ENCODE measurements at places on chromosomes 7 and 10.

GRCh38 chr7:2237109-2237602, 4.4 kb upstream of the MAD1L1 start:
- no peak for DNase-seq

DNA sequence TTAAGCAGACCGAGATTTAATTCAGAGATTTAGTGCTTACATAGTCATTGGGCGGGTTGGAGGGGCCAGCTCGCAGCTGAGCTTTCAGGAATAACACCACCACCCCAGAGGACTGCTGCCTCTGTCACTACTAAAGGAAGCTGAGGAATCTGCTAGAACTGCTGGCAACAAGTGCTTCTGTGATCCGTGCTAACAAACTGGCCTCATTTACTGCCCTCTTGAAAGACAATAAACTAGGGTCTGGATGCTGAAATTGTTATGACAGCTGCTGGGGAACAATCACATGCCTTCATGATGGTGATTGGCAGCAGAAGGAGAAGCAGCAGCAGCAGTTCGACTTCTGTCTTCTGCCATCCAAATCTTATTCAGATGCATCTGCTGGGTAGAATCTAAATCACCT, 285.5 kb upstream of the TAC1 start:
- no peak for DNase-seq

GRCh38 chr10:80542652-80543318, 5.1 kb downstream of the SH2D4B start:
- no peak for DNase-seq

DNA sequence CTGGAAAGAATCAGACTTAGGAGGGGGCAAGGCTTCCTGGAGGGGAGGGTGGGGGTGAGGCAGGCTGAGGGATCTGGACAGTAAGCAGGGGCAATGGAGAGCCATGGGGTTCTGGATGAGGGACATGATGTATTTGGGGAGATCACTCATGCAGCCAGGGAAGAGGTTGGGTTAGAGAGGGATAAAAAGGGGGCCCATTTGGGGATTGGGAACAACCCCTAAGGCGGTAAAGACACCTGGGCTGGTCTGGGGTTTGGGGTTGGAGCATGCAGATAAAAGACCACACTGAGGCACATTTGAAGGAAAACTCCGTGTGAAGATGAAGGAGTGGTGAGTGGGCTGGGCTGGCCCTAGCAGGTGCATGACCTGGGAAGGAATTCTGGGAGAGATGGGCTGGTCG, 30.8 kb downstream of the HIF1AN start:
- no peak for DNase-seq

DNA sequence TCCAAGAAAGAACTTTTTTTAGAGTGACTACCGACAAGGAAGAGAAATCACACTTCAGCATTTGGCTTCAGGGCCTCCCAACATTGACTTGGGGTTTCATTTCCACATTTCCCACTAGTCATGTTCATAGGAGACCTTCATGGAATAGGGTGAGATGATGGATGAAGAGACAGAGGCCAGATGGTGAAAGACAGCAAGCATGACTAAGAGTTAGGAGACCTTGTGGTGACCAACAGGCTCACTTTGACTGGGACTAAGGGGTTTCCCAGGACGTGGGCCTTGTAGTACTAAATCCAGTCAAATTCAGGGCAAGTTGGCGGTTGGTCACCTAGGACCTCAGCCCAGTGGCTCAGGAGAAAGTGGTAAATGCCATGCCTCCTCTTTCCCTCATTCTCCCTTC, 3.0 kb upstream of the GIMAP5 start:
- DNase-seq = no peak

DNA sequence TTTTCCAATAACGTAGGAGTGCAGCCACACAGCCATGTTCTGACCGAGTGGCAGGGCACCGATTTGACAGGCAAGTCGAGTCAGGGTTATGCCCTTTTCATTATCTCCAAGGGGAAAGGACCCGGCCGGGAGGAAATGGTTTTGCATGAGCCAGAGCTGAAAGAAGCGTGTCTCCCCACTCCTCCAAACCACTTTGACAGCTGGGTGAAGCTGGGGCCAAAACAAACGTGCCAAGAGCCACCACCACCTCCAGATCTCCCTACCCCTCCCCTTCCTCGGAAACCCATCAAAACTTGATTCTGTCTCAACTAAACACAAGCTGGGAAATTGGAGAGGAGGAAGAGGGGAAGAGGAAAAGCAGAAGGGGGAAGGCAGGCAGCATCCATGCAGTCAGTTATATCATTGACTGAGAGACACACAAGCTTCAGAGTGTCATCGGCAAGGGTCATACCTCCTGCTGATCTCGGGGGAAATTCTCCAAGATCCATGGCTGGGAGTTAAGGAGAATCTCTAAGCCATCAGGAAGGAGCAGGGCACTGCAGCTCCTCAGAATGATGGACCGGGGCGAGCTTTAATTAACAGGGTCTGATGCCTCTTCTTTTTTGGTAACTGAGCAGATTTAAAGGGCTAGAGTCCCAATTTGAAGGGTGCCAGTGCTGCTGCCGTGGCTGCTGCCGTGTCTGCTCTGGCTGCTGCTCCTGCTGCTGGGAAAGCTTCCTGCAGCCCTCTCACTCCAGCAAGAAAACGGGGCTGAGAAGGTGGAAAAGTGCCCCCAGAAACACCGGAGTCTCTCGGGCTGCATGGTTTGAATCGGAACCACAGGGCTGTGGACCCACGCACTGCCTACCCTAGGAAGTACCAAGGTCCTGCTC, 34.7 kb upstream of the CALN1 start:
- DNase-seq = no peak

- peak; percentile 93 for DNase-seq
These were observed 28.4 kb downstream of the BMPER start for GRCh38 chr7:33933611-33934281.

- DNase-seq = no peak
These were observed 79.2 kb downstream of the PLXNA4 start for GRCh38 chr7:132497098-132497497.

DNA sequence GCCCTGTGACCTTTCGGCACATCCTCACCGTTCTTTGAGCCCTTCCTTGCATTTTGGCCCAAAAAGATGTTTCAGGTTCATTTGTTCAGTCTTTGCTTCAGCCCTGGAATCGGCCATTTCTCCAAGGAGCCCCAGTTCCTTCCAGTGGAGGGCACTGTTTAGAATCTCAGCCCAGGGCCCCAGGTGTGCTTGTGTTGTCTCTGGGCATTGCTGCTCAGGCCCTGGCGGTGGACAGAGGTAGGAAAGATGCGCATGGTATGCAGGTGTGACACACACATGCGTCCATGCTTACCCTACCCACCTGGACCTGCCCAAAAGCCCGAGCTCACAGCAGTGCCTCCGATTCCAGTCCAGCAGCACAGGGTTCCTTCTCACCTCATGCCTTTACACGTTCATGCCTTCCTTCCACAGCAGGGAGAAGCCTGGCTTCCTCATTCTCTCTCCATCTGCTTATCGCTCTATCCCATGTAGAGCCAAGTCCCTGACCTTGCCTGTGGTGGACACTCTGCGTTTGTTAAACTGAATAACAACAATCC, 70.6 kb downstream of the LHPP start:
- DNase-seq = no peak

GRCh38 chr7:73343671-73344380, 15.9 kb downstream of the FKBP6 start:
- DNase-seq = no peak

DNA sequence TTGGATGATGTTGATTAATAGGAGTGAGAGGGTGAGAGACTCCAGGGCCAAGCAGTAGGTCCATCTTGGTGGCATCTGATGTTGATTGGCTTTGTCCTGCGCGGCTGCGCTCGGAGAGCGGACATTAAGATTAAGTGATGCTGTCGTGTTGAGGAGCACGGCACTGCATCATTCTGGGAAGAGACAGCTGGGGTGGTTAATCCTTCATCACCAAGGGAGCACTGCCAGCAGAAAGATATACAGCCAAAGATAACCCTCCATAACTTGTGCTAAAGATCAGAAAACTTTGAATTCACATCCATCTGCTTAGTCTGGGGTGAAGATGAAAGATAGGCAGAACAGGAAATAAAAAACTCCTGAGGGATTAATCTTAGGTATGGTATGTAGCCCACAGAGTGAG, 208.3 kb downstream of the LRMDA start:
- DNase-seq = no peak

GRCh38 chr10:43253461-43254198, 13.2 kb downstream of the RASGEF1A start:
- no peak for DNase-seq

DNA sequence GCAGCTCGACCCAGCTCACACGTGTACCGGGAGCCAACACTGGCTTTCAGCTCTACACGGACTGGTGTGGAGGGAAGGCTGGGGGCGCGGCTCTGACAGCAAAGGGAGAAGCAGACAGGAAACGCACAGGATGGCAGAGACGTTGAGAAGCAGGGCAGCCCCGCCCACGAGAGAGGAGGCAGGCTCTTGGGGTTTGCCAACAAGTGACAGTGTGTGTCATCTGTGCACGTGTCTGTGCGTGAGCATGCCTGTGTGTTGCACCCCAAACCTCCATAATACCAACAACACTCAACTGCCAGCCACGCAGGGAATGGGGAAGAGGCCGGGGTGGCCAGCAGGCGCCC, 64.4 kb upstream of the PDGFA start:
- no peak for DNase-seq

DNA sequence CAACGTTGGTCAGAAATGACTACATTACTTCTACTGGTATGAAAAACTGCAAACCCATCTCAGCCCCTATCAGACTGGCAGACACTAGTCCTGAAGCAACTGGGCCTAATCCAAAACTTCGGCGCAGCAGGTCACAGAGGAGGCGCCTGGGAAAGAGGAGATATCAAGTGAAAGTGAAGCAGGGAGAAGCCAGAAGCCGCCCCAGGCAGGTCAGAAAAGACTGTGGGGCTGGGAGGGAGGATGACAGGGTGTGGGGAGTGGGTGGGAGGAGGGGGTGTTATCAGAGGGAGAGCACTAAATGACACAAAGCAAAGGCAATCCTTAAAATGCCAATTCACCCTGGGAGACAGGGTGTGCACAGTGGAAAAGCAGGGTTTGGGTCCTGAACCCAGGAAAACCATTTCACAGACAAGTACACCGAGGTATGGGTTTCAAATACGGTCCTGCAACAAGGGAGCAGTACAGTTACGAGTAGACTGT, 731 bp downstream of the CHCHD3 start:
- peak; percentile 11 for DNase-seq

- no peak for DNase-seq
These were observed 19.0 kb downstream of the CLEC2L start for GRCh38 chr7:139542308-139543151.

GRCh38 chr10:110754375-110755105, 110.4 kb downstream of the RBM20 start:
- DNase-seq = no peak

GRCh38 chr7:134059921-134060320, 67.2 kb upstream of the LRGUK start:
- no peak for DNase-seq

GRCh38 chr10:132482090-132482800, 55.3 kb upstream of the INPP5A start:
- peak; percentile 83 for DNase-seq

GRCh38 chr10:117140525-117140902, 2.4 kb upstream of the VAX1 start:
- DNase-seq = no peak

GRCh38 chr7:70017357-70017756, 419.1 kb downstream of the AUTS2 start:
- DNase-seq = peak; percentile 44

GRCh38 chr10:70576803-70577517, 25.6 kb downstream of the PRF1 start:
- peak; percentile 22 for DNase-seq

GRCh38 chr10:89639326-89639725, 5.7 kb downstream of the PANK1 start:
- no peak for DNase-seq

DNA sequence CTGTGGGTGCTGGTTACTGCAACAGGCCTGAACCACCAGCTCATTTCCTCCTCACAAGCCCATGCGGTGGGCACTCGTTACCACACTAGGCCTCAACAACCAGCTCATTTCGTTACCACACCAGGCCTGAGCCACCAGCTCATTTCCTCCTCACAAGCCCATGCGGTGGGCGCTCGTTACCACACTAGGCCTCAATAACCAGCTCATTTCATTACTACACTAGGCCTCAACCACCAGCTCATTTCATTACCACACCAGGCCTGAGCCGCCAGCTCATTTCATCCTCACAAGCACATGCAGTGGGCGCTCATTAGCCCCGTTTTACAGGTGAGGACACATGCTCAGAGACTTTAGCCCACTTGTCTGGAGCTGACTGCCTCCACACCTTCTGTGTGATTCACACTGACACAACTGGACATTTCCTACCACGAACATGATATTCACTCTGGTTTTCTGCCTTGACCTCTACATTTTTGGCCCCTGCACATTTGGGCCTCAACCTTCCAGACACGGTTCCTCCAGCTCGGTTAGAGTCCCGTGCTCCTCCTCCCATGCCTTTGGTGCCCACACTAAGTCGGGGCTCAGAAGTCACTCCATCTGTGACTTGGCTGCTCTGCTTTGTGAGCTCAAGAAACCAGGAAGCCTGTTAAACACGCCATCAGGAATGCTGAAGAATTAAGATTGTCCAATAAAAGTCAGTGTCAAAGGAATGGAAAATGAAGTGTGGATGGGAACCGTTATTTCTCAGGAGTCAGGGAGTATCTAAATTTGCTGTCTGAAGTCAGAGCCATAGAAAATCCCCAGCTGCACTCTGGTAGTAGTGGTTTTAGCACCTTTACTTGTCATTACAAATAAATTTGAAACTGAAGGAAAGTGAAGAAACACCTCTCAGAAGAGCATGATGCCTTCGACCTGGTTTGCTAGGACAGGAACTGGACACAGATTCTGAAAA, 55.8 kb upstream of the LANCL2 start:
- DNase-seq = no peak

GRCh38 chr7:101550641-101551541, 78.2 kb downstream of the MYL10 start:
- no peak for DNase-seq

GRCh38 chr7:134619627-134620331, 26.9 kb upstream of the BPGM start:
- peak; percentile 91 for DNase-seq

GRCh38 chr7:31957090-31957720, 113.0 kb downstream of the PDE1C start:
- DNase-seq = peak; percentile 33

DNA sequence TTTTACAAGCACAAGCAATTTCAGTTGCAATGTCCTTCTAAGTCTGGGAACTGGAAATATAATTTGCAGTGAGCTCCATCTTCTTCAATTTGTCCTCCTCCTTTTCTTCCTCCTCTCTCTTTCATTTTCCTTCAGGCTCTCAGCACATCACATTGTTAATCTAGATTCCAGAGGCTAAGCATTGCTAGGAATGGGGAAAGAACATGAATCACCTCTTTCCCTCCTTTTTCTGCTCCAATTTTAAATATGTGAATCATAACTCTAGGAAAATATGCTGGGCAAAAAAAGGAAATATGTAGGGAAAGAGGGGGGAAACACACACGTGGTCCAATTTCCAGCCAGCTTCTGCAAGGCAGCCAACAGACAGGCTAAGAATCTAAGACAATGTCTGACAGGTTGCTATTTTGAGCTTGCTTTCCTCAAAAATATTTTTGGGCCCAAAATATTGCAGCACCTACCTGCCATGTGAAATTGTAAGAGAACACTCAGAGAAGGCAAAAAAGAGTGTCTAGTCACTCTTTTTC, 72.7 kb upstream of the NUPR2 start:
- no peak for DNase-seq

Data from fibroblast of skin of scalp (primary cell).